ENCODE measurements at places on chromosomes 5 and 9. TPM values are rescaled to one million over a fixed set of nuclear protein-coding genes. Genes with fewer than 3 reads are reported as not detected.

- DNase-seq = no peak
Measured at GRCh38 chr9:87699835-87700234, 26.1 kb upstream of the CTSL start.

GRCh38 chr5:11902201-11902619 is 2.0 kb downstream of the CTNND2 start:
- no peak for DNase-seq

GRCh38 chr5:78526049-78526525 is 122.5 kb downstream of the LHFPL2 start:
- no peak for DNase-seq

- DNase-seq = no peak
Measured at GRCh38 chr9:116964258-116964657, 277.2 kb downstream of the TRIM32 start.

SCGB3A2 gene
- total RNA-seq = not detected

DNA sequence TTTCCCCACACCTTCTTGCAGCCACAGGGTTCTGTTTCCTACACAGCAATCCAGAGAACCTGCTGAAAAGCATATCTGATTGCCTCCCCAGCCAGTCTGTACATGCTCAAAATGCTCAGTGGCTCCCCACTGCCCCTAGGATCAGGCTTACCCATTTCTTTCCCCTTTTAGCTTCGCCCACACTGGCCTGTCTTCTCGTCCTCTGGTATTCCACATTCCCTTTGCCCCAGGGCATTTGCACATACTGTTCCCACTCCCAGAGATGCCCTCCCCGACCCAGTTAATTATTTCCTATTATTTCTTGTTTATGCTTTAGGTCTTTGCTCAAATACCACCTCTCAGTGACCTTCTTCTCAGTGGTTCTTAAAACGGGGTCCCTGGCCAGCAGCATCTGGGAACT is 6.7 kb upstream of the TSPAN17 start:
- DNase-seq = no peak

DNA sequence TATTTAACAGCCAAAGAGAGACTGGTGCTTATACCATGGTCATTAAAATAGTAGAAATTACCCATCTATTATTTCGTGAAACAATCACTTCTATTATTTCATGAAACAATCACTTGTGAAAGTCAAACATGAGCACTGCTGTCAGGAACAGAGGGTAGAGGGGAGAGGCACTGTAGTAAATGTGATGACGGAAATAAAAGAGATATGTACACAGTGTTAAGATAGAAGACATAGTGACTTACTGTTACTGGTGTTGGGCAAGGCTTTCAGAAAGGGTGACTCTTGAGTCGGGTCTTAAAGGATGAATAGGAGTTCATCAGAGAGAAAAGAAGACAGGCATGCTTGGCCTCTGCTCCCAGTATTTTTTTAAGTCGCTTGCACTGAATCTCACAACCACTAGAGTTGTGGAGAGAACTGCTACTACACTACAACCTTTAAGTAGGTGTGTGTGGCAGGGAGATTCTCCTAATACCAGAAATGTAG is 162.6 kb upstream of the GNA14 start:
- no peak for DNase-seq

GRCh38 chr9:33329117-33329563 is 38.8 kb downstream of the NFX1 start:
- peak; percentile 65 for DNase-seq

GRCh38 chr9:104842698-104843097 is 78.8 kb downstream of the NIPSNAP3B start:
- no peak for DNase-seq

CDH9 gene
- not detected for total RNA-seq

DNA sequence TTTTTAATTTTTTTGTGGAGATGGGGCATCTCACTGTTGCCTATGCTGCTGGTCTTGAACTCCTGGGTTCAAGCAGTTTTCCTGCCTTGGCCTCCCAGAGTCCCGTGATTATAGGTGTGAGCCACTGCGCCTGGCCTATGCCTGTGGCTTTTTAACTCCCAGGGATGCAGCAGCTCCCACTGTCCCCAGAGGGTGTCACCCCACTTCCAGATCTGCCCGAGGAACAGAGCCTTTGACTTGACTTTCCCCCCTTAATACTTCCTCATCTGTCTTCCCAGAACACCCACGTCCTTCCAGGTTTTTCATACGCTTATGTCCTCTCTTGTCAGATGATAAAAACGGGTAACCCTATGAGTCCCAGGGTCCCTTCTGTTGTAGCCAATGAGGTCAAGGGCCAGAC is 7.6 kb upstream of the PRRC2B start:
- DNase-seq = no peak

BRD3OS gene
- total RNA-seq = 9.2 TPM

GRCh38 chr5:98796197-98796972 is 22.9 kb downstream of the RGMB start:
- DNase-seq = peak; percentile 76

DNA sequence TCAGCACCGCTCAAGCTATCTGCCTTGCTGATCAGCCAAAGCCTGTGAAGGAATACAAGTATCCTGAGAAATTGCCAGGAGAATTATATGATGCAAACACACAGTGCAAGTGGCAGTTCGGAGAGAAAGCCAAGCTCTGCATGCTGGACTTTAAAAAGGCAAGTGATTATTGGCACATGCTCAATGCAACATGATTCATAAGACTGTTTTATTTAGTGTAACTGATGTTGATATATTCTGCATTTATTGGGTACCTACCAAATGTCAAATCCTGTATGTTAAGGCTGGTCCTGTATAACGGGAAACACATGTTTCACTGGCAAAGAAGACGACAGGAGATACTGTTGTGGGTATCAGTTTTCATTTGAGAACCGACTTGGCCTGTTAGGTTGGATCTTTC is 69.0 kb downstream of the ADAMTS16 start:
- DNase-seq = no peak
